ENCODE measurements at places on chromosomes 13 and 19. TPM values are rescaled to one million over a fixed set of nuclear protein-coding genes. Genes with fewer than 3 reads are reported as not detected.

The ACTMAP gene
- 3.6 TPM for polyA plus RNA-seq

The C13orf42 gene
- not detected for polyA plus RNA-seq

The CYP2A7 gene
- not detected for polyA plus RNA-seq

The PTGIR gene
- polyA plus RNA-seq: 5.1 TPM

The TEX26 gene
- polyA plus RNA-seq: not detected

The ERICH6B gene
- not detected for polyA plus RNA-seq

The IFNL1 gene
- not detected for polyA plus RNA-seq

The IRS2 gene
- 2.9 TPM for polyA plus RNA-seq

The ZNF433 gene
- polyA plus RNA-seq: 4.9 TPM

The CLEC4G gene
- polyA plus RNA-seq: not detected

The CRX gene
- not detected for polyA plus RNA-seq

The ZNF99 gene
- not detected for polyA plus RNA-seq
